CD14-positive monocyte (primary cell): ENCODE measurements at places on chromosomes 3 and 15. TPM values are rescaled to one million over a fixed set of nuclear protein-coding genes. Genes with fewer than 3 reads are reported as not detected.

DNA sequence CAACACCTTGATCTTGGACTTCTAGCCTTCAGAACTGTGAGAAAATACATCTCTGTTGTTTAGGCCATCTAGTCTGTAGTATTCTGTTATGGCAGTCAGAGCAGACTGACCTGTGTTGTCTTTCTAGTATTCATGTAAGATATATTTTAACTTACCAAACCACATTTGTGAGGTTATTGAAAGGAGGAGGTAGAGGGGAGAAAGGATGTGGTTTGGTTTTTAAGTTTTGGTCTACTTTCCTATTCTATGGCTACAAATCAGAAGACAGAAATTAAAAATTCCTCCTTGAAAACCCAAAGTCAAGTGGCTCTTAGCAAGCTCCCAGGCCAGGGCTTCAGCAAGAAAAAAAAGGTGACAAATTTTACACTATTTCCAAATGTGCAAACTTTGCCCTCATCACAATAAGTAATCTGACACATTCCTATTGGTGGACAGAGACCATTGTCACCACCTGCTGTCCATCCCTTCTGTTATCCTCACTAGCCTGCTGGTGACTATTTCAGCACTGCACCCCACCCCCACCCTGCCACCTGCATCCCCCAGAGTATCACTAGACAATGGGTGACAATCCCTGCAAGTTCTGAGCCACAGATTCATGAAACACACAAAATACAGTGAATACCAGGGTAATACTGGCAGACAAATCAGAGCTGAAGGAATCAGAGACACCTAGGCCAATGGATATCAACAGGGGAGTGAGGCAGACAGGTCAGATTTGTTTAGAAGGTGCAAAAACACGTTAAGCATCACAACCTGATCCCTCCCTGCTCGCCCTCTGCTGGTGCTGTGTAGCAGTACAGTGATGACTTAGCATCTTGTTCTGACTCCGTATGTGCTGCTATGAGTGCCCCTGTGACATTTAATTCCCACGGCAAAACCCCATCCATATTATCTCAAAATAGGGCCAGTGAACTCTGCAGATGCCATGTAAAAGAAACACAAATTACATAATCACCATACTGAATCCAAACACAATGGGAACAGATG lies 79.0 kb upstream of the DCLK3 start:
- no peak for DNase-seq

DNA sequence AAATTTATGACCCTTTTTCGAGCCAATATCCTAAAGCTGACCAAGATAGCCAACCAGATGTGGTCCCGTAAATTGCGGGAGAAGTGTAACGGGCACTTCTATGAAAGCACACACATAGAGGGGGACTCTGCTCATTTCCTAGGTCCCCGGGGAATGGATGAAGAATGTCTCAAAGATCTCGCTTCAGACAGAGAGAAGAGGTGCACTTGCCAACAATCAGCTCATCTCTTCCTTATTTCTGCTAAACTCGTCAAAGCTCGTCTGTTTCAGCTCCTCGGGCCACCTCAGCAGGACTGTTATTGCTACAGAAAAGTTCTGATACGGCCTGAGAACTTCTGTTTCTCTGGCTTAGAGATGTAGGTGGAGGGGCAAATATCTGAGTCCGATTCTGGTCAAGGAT lies 71.8 kb downstream of the TM2D3 start:
- DNase-seq = no peak

GRCh38 chr15:60568301-60568742 lies 89.4 kb upstream of the ICE2 start:
- no peak for DNase-seq

GRCh38 chr15:53757906-53758305 lies 1.6 kb downstream of the WDR72 start:
- no peak for DNase-seq

The MAGEL2 gene
- polyA plus RNA-seq = not detected in 2 replicates

DNA sequence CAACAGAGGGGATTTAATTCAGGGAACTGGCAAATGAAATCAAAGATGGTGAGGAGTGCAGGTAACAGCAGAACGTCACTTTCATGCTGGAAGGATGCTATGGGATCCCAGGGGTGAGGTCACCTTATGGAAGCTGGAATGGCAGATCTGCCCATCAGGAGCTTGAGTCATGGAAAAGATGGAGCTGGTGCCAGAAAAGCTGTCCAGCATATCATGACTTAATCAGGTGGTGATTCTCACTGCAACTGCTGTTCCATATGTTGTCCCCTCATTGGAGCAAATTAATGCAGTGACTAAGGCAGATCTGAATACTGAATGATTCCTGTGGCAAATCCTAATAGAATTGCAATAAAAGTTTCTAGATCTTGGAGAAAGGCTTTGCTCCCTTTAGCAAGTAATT lies 38.4 kb downstream of the HHLA2 start:
- no peak for DNase-seq

The MESP1 gene
- 0.04 and 0.15 TPM in 2 replicates for polyA plus RNA-seq
